Right forelimb (tissue), 1 donor: ENCODE measurements at places on chromosomes 1 and 21.

DNA sequence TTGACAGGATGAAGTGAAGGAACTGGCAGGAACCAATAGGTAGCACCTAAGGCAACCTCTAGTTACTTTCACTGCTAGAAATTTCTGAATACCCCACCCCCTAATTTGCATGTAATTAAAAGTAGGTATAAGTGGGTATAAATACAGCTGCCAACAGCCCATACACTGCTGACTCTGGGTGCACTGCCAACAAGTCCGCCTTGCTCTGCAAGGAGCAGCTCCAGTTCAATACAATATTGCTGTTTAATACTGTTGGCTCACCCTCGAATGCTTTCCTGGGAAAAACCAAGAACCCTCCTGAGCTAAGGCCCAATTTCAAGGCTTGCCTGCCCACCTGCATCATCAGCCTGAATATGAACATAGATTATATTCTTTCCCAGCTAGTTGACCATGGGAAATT is 981.9 kb downstream of the ADGRL2 start:
- DNase-seq, result no peak

DNA sequence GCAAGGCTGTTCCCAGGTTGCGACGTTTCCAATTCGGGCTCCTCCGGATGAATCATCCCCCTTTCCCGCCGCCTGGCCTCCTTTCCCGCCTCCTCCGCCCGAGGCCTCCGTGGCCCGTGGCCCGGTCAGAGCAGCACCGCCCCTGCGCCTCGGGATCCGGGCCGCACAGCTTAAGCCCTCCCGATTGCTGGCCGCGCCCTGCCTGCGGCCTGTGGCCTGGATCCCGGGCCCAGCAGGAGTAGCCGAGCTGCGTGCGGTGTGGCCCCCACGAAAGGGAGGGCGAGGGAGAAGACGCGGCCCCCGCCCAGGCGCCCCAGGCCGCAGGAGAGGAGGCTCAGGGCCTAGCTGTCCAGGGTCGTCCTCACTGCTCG is 1.0 kb downstream of the TMEM200B start:
- DNase-seq, result peak; percentile 75

GRCh38 chr1:107883562-107883961 is 81.4 kb downstream of the VAV3 start:
- no peak for DNase-seq

GRCh38 chr1:183642166-183642565 is 6.6 kb upstream of the ARPC5 start:
- DNase-seq, result no peak

- DNase-seq, result no peak
Measured at GRCh38 chr1:79431340-79431739, 424.8 kb upstream of the ADGRL4 start.

DNA sequence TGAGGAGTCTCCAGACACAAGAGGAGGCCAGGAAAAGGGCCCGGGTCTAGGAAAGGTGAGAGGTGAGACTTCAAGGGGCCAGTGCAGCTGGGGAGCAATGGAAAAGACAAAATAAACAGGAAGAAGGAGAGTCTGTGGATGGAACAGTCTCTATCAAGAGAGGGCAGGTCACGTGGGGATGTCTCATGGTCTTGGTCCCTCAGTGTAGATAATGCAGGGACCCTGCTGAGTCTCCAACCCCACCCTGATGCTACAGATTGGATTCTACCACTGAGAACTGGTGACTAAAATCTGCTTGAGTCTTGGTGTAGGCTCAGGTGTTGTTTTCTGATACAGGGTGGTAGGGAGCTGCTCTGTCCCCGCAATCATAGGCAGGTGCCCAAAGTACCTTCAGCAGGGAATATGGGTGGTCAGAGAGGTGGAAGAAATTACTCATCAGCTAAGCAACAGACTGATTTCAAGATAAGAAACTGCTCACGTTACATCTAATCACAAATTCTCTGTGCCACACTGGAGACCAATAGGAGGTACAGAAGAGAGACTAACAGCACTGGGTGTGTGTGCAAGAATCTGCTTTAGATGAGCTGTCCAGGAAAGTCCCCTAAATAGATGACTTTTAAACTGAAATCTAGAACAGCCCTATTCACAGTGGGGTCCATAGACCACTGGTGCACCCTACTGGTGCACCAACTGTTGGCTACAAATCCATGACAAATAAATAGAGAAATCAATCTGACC is 101.5 kb upstream of the TLR5 start:
- peak; percentile 5 for DNase-seq

DNA sequence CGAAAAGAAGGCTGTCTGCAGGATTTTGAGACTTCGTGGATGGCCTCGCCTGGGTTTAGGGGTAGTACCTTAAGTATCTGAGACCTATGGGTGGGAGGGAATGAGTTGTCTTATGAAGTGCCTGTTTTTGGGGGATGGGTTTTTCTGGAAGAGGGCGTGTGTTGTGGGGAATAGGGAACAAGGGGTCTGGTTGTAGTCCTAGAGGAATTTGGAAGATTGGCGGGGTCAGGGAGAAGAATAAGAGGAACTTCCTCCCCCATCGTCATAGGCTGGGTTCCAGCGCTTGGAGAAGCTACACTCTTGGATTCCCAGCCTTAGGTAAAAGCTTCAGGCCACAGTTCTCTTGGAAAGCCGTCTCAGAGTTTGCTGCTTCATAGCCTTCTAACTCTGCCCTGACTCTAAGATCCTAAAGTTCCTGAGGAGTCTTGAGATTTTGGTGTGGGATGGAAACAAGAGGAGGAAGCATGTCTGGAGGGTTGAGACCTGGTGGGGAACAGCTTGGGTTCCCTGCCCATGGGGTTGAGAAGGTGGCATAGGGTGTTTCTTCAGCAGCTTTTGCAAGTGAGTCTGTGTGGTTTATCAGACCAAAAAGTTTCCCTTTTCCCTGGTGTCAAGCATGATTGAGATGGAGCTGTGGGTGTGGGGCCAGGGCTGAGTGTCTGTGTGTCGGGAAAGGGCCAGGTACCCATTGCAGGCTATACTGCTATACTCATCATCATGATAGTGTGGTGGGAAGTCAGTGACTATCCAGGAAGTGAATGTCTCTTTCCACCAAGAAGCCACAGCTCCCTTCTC is 1.8 kb downstream of the VANGL2 start:
- DNase-seq, result no peak

DNA sequence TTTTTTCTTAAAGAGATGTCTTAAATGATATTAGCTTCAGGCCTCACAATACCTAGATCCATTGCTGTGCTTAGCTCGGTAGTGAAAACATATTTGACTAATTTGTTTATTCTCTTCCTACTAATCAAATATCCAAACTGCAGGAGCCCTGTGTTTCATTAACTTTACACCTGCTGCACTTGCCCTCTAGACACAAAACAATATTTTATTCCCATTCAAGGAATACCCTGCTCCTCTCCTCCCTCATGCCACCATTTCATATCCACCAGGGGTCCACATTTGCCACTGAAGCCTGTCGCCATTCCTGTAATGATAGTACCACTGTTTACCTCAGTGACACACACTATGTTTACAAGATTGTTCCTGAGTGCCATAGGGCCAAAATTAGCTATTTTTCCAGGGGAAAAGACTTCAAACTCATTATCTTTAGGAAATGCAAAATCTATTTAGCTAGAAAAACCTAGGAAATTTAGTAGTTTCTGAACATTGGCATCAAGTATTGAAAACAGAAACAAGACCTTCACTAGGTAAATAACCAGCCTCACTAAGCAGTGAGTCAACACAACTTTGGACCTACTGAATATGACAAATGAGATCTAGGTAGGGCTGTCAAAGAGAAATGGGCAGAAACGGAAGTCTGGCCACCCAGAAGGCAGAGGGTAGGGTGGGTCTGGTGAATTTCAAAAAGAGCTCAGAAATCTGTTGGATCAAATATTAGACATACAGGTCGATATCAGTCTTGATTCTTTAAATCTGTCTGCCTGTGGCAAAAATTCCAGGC is 134.6 kb upstream of the KCNK1 start:
- no peak for DNase-seq

DNA sequence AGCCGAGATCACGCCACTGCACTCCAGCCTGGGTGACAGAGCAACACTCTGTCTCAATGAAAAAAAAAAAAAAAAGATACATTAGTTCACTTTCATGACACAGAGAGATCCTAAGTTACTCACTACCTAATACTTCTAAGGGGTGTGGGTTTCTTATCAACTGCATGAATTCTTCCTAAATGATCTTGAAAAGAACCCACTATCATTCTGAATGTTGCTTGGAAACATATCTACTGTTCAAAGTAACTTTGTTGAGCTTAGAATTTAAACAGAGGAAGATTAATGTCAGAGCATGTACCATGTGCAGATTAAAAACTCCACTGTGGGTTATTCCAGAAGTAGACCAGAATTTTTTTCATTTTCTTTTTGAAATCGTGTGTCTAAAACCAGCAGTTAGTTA is 241.5 kb downstream of the LTN1 start:
- no peak for DNase-seq
